ENCODE measurements at places on chromosomes 3 and 15. TPM values are rescaled to one million over a fixed set of nuclear protein-coding genes. Genes with fewer than 3 reads are reported as not detected.

Gene SCAMP5
- 48.3 TPM for polyA plus RNA-seq

Gene GHRL
- polyA plus RNA-seq: not detected

Gene ITPR1
- polyA plus RNA-seq: 6,657 TPM

Gene ADIPOQ
- not detected for polyA plus RNA-seq

Gene CHRM5
- not detected for polyA plus RNA-seq

Gene C3orf52
- polyA plus RNA-seq: not detected

Gene SYNPR
- 8.6 TPM for polyA plus RNA-seq

Gene ZNF80
- polyA plus RNA-seq: 0.31 TPM

Gene TP63
- not detected for polyA plus RNA-seq

Gene CCR9
- not detected for polyA plus RNA-seq

Gene IL16
- 1.5 TPM for polyA plus RNA-seq

Gene ZNF662
- polyA plus RNA-seq: 6.5 TPM

Gene PEAK1
- 9.5 TPM for polyA plus RNA-seq

Gene NR2F2
- 38.7 TPM for polyA plus RNA-seq

Gene PLA1A
- polyA plus RNA-seq: not detected

Gene LMAN1L
- not detected for polyA plus RNA-seq

Gene GABRB3
- 69.0 TPM for polyA plus RNA-seq

Gene TIMP4
- polyA plus RNA-seq: 21.4 TPM

Gene NPTN
- 809 TPM for polyA plus RNA-seq

Gene NMB
- 6.1 TPM for polyA plus RNA-seq

Gene C3orf49
- polyA plus RNA-seq: not detected

Gene ISG20
- polyA plus RNA-seq: 3.4 TPM

Gene CHRFAM7A
- not detected for polyA plus RNA-seq

Gene PLA2G4D
- polyA plus RNA-seq: 0.35 TPM

Gene PARP15
- 2.2 TPM for polyA plus RNA-seq

Gene FAM107A
- polyA plus RNA-seq: 13.8 TPM

Gene DUOX2
- not detected for polyA plus RNA-seq

Gene GUCA1C
- not detected for polyA plus RNA-seq

Gene CTXN2
- polyA plus RNA-seq: 3.8 TPM

Gene GOLGA8T
- polyA plus RNA-seq: not detected

Gene C15orf62
- polyA plus RNA-seq: not detected
